ENCODE measurements at places on chromosomes 1 and 21. TPM values are rescaled to one million over a fixed set of nuclear protein-coding genes. Genes with fewer than 3 reads are reported as not detected.
A peak's percentile ranks its signal among the peaks of the same experiment; 100 is the strongest.

Gene SHISAL2A
- total RNA-seq: 1.6 TPM

Gene CACNA1S
- 0.06 TPM for total RNA-seq

Gene LCA5L
- 3.0 TPM for total RNA-seq

Gene OR2L8
- total RNA-seq: not detected

Gene ATP1A4
- total RNA-seq: 1.1 TPM

Gene SCYL3
- 9.9 TPM for total RNA-seq

Gene NPHS2
- not detected for total RNA-seq

Gene CD247
- 8.7 TPM for total RNA-seq

Gene SPRR2F
- total RNA-seq: not detected

Gene KLF17
- total RNA-seq: 0.47 TPM

DNA sequence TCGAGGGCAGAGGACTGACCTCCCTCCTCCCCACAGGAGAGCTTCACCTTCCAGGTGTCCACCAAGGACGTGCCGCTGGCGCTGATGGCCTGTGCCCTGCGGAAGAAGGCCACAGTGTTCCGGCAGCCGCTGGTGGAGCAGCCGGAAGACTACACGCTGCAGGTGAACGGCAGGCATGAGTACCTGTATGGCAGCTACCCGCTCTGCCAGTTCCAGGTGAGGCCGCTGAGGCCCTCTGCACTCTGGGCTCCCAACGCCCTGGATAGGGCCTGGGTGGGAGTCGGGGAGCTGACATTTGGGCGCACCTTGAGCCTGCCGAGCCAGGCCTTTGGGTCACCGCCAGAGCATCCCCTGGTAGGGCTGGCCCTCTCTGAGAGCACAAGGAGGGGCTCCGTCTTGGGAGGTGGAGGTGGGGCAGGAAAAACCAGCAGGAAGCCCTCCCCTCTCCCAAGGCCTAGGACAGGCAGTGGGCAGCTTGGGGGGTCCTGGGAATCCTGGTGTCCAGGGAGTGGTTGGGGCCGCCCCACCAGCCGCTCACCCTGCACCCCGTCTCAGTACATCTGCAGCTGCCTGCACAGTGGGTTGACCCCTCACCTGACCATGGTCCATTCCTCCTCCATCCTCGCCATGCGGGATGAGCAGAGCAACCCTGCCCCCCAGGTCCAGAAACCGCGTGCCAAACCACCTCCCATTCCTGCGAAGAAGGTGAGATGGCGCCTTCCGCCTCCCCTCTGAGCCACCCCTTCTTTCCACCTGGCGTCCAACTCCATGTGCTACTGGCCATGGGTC, 65.1 kb downstream of the PIK3CD start:
- no peaks in the 10 kb centered on the region for H3K27me3 ChIP-seq
- H3K36me3 ChIP-seq: peaks cover 57% of the 10 kb centered on the region
- H3K4me3 ChIP-seq: peak overlapping the region; percentile 37

GRCh38 chr1:215651867-215652266, 84.8 kb downstream of the KCTD3 start:
- H3K4me3 ChIP-seq: no peak overlapping the region
- no peaks in the 10 kb centered on the region for H3K4me1 ChIP-seq
- no peak for DNase-seq
- H3K27me3 ChIP-seq: no peaks in the 10 kb centered on the region
- H3K27ac ChIP-seq: no peak overlapping the region

GRCh38 chr1:228273720-228274451, 66.0 kb downstream of the OBSCN start:
- peaks cover 13% of the 10 kb centered on the region for H3K4me1 ChIP-seq
- H3K4me3 ChIP-seq: no peak overlapping the region
- peaks cover 6% of the 10 kb centered on the region for H3K36me3 ChIP-seq
- peak; percentile 43 for DNase-seq
- no peak overlapping the region for H3K27ac ChIP-seq

DNA sequence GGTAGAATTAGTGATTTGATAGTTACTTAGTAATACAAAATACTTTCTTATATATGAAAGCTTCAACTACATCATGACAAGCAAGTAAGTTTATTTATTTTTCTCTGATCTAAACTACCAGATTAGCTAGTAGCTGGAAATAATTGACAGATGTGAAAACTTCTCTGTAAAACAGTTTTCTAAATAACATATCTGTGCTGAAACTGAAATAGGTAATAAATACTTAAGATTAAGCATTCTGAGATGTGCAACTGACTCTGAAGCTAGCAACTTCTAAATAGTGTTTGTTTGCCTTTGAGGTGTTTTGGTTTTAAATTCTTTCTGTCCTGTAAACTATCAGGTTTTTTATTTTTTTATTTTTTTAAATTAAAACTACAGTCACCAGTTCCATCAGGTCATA, 18.5 kb upstream of the LHX8 start:
- H3K27ac ChIP-seq: no peak overlapping the region
- no peaks in the 10 kb centered on the region for H3K4me1 ChIP-seq
- DNase-seq: no peak
- no peak overlapping the region for H3K4me3 ChIP-seq
- no peaks in the 10 kb centered on the region for H3K36me3 ChIP-seq
- H3K27me3 ChIP-seq: no peaks in the 10 kb centered on the region

DNA sequence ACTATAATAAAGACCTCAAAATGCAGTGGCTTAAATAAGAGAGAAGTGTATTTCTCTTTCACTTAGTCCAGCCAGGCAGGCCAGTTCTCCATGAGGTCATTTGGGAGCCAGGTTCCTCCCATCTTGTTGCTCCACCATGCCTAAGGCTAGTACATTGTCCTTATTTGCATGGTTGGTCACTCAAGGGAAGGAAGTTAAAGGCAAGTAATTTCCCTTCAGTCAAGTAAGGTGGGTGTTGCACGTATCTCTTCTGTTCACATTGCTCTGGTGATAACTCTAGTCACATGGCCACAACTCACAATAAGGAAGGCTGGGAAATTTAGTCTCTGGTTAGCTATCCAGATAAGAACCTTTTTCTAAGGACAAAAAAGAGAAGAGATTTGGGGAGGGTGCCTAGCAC, 27.2 kb upstream of the TADA1 start:
- H3K4me3 ChIP-seq: no peak overlapping the region
- no peaks in the 10 kb centered on the region for H3K4me1 ChIP-seq
- no peak overlapping the region for H3K27ac ChIP-seq

- no peaks in the 10 kb centered on the region for H3K4me1 ChIP-seq
- no peak overlapping the region for H3K27ac ChIP-seq
- no peak for DNase-seq
- no peaks in the 10 kb centered on the region for H3K36me3 ChIP-seq
- H3K4me3 ChIP-seq: no peak overlapping the region
- H3K27me3 ChIP-seq: no peaks in the 10 kb centered on the region
Observed at GRCh38 chr1:219724440-219724839, 111.5 kb upstream of the ZC3H11B start.

DNA sequence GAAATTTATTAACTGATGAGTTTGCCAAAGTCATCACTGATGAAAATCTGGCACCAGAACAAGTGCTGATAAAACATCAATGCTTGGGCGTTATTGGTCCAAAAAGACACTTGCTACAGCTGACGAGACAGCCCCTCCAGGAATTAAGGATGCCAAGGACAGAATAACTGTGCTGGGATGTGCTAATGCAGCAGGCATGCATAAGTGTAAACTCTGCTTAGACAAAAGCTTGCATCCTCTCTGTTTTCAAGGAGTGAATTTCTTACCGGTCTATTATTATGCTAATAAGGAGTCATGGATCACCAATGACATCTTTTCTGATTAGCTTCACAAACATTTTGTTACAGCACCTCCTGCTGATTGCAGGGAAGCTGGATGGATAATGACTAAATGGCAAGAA, 402.0 kb downstream of the LTN1 start:
- no peak overlapping the region for H3K27ac ChIP-seq
- no peak overlapping the region for H3K4me3 ChIP-seq
- no peaks in the 10 kb centered on the region for H3K36me3 ChIP-seq

GRCh38 chr1:24199291-24199900, 12.3 kb upstream of the IFNLR1 start:
- H3K4me1 ChIP-seq: peaks cover 4% of the 10 kb centered on the region
- DNase-seq: no peak
- H3K4me3 ChIP-seq: peak overlapping the region; percentile 11
- no peak overlapping the region for H3K27ac ChIP-seq

DNA sequence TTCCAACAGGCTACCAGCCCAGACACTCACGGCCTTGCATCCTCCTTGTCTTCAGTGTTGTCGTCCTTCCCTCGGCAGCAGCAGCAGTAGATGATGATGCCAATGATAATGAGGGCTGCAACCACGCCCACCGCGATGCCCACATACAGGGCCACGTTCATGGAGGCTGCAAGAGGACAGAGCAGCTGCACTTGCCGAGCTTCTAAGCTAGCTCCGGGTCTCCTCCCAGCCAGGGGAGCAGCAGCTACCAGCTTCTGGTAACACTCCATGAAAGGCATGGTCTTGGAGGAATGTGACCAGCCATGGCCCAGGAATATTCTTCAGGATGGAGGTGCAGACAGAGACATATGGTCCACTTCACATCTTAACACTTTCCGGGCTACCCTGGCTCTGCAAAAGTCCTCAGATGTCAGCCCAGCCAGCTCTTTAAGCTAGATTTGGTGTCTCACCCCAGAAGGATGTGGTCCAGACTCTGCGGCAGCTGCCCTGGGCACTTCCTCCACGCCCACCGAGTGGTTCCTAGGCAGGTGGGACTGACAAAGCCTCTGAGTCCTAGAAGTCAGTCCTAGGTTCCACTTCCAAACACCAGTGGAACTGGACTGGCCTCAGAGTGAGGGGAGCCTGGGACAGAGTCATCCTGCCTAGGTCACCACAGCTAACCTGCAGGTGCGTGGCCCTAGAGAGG, 35.1 kb downstream of the GPA33 start:
- no peak overlapping the region for H3K4me3 ChIP-seq
- H3K4me1 ChIP-seq: peaks cover 6% of the 10 kb centered on the region
- H3K27ac ChIP-seq: no peak overlapping the region
- DNase-seq: no peak
- H3K36me3 ChIP-seq: no peaks in the 10 kb centered on the region

GRCh38 chr1:205610036-205610435, 21.8 kb downstream of the ELK4 start:
- H3K4me3 ChIP-seq: no peak overlapping the region
- H3K36me3 ChIP-seq: peaks cover 29% of the 10 kb centered on the region
- H3K27me3 ChIP-seq: no peaks in the 10 kb centered on the region
- no peak overlapping the region for H3K27ac ChIP-seq

DNA sequence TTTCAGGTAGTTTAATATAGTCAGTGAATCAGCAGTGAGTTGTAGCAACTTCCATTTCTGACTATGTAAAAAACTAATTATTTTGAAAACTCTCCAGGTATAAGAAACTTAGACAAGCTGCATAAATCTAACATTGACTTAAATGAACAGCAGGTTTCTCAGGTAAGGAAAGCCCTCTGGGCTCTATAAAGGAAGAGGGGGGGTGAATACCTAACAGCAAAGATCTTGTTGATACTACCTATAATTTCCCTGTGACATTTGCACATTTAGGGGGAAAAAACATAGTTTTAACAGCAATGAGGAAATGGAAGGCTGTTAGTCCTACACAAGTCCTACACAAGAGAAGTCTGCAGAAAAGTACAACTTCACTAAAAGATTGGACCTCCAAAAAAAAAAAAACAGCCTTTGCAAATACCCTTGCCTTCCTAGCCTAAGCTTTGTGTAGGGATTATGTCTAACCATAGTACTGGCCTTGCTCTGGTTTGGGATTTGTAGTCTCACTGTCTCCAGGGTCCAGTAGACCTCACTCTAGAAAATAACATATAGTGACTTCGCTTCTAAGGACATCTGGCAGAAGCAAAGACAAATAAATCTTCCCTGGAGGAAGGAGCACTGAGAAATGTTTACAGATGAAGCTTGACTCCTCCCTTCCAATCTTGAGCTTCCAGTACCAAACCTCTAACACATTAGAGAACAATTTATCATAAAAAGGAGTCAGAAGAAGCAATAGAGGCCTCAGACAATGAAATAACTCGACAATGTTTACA, 459.8 kb downstream of the DSCAM start:
- DNase-seq: no peak
- H3K27me3 ChIP-seq: no peaks in the 10 kb centered on the region
- H3K4me1 ChIP-seq: peaks cover 6% of the 10 kb centered on the region
- no peak overlapping the region for H3K4me3 ChIP-seq
- no peak overlapping the region for H3K27ac ChIP-seq

GRCh38 chr21:26137379-26138060, 33.0 kb downstream of the APP start:
- no peak overlapping the region for H3K27ac ChIP-seq
- H3K4me3 ChIP-seq: no peak overlapping the region
- DNase-seq: no peak
- peaks cover 18% of the 10 kb centered on the region for H3K4me1 ChIP-seq
- H3K27me3 ChIP-seq: no peaks in the 10 kb centered on the region

DNA sequence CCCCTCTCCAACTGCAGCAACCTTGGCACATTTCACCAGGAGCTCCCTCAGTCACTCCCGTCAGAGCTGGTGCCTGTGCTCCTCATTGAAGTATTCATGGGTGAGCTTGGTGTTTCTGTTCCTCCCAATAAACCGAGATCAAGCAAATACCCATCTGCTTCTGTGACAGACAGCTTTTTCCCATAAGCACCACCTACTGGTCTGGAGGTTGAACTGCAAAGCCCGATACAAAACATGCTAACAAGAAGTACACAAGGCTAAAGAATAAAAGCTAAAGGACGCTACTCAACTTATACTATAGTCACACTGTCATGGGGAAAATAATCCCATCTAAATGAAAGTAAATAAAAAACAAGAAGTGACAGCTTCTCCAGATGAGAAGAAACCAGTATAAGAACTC, 111.9 kb upstream of the C21orf91 start:
- H3K36me3 ChIP-seq: no peaks in the 10 kb centered on the region
- H3K4me3 ChIP-seq: no peak overlapping the region
- no peak for DNase-seq

GRCh38 chr1:113095790-113096455, 22.9 kb downstream of the LRIG2 start:
- no peak overlapping the region for H3K4me3 ChIP-seq
- H3K36me3 ChIP-seq: peaks cover 90% of the 10 kb centered on the region
- no peaks in the 10 kb centered on the region for H3K4me1 ChIP-seq
- no peaks in the 10 kb centered on the region for H3K27me3 ChIP-seq
- no peak overlapping the region for H3K27ac ChIP-seq

GRCh38 chr1:116755066-116755465, 836 bp downstream of the CD2 start:
- peak overlapping the region; percentile 39 for H3K4me3 ChIP-seq
- DNase-seq: no peak
- H3K27ac ChIP-seq: peak overlapping the region; percentile 46
- no peaks in the 10 kb centered on the region for H3K27me3 ChIP-seq

- H3K36me3 ChIP-seq: no peaks in the 10 kb centered on the region
- DNase-seq: no peak
- no peaks in the 10 kb centered on the region for H3K4me1 ChIP-seq
- H3K27me3 ChIP-seq: no peaks in the 10 kb centered on the region
- H3K4me3 ChIP-seq: no peak overlapping the region
Observed at GRCh38 chr1:241202401-241202800, 154.6 kb downstream of the RGS7 start.

GRCh38 chr21:31952828-31953227, 80.0 kb downstream of the HUNK start:
- H3K27ac ChIP-seq: no peak overlapping the region
- H3K36me3 ChIP-seq: no peaks in the 10 kb centered on the region
- H3K4me1 ChIP-seq: no peaks in the 10 kb centered on the region
- no peak overlapping the region for H3K4me3 ChIP-seq
- no peak for DNase-seq
- H3K27me3 ChIP-seq: no peaks in the 10 kb centered on the region

- H3K27me3 ChIP-seq: no peaks in the 10 kb centered on the region
- H3K36me3 ChIP-seq: no peaks in the 10 kb centered on the region
- peaks cover 35% of the 10 kb centered on the region for H3K4me1 ChIP-seq
- H3K4me3 ChIP-seq: no peak overlapping the region
- no peak for DNase-seq
- peak overlapping the region; percentile 64 for H3K27ac ChIP-seq
Observed at GRCh38 chr1:175129997-175130648, 62.5 kb downstream of the KIAA0040 start.

Measured in lower lobe of right lung (tissue), 2 donors.